Kidney (tissue), 22 donors: ENCODE measurements at places on chromosomes 6 and 20. TPM values are rescaled to one million over a fixed set of nuclear protein-coding genes. Genes with fewer than 3 reads are reported as not detected.

Gene SNAI1
- polyA plus RNA-seq = 4.5 TPM

Gene ZNF311
- 0.77 TPM for polyA plus RNA-seq

Gene IPCEF1
- 2.7 TPM for polyA plus RNA-seq

Gene GFOD1
- 2.1 TPM for polyA plus RNA-seq

GRCh38 chr20:13492001-13492481 is 146.7 kb downstream of the TASP1 start:
- no peak for DNase-seq

- DNase-seq = no peak
Observed at GRCh38 chr6:22164236-22164635, 132.6 kb downstream of the PRL start.

DNA sequence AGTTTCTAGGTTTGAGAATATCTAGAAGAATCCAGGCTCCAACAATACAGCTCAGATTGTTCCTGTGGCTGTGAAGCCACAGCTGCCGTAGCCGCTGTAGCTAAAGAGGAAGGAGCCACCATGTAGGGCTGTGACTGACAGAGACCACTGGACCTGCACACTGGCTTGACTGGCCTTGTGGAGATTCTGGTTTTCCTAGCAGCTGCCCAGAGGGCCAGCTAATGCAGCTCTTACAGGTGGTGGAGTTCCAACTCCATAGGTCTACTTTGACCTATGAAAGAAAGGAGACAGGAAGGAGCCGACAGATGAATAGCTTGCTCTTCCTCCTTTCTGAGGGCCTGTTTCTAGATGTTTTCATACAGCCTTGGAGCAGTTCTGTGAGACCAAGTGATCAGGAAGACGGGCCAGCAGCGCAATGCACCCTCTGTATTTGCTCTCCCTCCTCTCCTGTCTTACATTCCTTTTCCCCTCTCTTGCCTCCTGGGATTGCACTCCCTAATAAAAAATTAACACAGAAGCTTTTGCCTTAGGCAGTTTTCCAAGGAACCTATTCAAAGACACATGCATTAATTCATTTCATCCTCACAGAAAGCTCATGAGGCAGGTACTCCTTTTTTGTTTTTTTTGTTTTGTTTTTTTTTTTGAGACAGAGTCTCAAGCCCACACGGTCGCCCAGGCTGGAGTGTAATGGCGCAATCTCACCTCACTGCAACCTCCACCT is 51.8 kb upstream of the MYB start:
- no peak for DNase-seq
